HuH-7.5 (cell line): ENCODE measurements at places on chromosomes 1 and 21.
A peak's percentile ranks its signal among the peaks of the same experiment; 100 is the strongest.

DNA sequence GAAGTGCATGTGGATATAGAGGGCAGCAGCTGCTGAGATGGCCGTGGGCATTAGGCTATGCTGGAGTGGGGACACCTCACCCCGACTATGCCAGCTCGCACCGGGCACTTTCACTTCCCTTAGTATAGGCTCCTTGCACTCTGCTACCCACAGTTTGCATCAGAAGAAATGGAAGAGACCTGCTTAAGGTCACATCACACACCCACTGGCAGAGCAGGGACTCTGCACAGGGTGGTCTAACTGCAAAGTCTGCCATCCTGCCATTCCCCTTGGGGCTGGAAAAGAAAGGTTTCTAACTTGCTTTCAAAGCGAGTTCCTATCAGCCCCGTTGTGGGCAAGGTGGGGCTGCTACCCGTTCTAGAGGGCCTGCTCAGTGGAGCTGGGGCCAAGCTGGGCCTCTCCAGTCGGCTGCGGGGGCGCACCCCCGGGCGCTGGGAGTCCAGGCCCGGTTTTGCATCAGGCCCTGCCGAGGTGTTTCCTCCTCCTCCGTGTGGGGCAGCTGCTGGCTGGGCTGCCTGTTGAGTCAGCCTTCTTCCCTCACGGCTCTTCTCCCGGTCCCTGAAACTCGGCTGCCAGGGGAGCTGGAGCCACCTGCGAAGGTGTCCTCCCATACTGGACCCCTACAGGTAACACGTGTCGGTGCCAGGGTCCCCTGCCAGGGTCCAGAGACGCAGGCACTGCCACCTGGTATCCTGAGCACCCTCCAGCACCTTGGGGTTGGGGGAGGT lies at the start of gene SYTL1:
TSS of gene SYTL1 (plus strand) at position 498 of the 728 bp plus-strand sequence. CDS start 3,313 bp downstream, outside the sequence.
- no peak for DNase-seq

DNA sequence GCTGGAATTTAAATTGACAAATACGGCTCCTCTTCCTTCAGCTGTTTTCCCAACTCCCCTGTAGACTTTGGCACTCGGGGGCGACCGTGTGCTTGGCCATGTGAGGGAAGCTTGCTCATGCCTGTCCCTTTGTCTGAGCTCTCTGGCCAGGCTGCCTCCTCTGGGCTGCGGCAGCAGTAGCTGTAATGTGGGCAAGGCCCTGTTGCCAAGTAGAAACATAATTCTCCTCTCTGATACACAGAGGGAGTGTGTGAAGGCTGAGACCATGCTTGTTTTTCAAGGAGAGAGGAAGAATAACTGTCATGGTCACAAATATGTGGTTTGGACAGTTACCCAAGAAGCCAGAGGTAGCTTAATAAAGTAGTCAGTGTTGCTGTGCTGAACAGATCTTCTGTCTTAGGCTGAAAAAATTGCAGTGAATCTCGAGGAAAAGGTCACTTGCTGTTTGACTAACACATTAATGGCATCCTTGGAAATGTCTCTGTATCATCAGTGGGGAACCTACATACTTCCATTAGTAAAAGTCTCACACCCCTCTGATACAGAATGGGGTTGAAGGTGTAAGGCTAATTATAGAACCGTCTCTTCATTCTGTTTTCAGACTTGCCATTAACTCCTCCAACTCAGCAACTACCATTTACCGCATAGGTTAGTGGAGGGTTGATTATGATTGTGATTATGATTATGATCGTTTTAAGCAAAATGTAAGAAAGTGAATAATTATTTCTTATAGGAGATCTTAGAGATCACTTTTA lies 94.6 kb downstream of the TGFB2 start:
- DNase-seq, result no peak

DNA sequence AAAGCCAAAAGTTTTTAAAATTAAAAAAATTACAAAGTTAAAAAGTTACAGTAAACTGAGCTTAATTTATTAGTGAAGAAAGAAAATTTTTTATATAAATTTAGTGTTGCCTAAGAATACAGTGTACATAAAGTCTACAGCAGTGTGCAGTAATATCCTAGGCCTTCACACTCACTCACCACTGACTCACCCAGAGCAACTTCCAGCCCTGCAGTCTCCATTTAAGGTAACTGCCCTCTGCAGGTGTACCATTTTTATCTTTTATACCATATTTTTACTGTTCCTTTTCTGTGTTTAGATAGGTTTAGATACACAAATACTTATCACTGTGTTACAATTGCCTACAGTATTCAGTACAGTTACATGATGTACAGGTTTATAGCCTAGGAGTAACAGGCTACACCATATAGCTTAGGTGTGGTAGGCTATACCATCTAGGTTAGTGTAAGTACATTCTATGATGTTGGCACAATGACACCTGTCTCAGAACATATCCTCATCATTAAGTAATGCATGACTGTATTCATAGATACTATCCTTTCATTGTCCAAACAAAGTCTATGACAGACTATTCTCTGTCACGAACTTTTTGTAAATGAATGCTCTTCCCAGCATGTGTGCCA lies 78.6 kb upstream of the PBX1 start:
- DNase-seq, result no peak

GRCh38 chr1:87113313-87113712 lies 198.9 kb downstream of the HS2ST1 start:
- DNase-seq, result no peak

GRCh38 chr1:106254748-106255147 lies 801.7 kb upstream of the PRMT6 start:
- DNase-seq, result no peak

GRCh38 chr1:223652436-223652941 lies 13.0 kb downstream of the CAPN8 start:
- no peak for DNase-seq

DNA sequence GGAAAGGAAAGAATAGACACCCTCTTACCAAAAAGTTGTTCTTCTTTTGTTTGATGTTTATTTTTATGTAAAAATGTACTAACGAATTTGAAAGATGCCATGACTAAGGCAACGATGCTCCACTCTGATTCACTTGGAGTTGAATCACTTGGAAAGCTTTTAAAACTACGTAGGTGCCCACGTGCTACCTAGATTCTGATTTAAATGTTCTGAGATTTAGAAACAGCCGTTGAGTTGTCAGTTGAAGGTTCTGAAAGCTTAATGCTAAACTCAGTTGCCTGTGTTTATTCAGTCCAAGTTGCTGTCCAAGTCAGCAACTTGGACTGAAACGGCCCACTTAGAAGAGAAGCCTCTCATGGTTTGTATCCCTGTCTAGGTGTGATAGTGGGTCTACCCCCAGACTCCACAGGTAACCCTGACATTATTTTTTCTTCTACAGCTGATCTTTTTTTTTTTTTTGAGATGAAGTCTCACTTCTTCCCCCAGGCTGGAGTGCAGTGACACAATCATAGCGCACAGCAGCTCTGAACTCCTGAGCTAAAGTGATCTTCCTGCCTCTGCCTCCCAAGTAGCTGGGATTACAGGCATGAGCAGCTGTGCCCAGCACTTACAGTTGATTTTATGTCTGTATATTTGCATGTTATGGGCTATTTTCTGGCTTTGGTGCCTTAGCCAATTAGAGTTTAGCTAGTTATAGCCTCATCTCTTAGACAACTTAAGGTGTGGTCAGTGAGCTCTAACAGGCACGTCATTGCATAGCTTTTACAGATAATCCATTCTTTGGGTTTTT lies 1.4 kb upstream of the VAMP4 start:
- DNase-seq, result no peak

DNA sequence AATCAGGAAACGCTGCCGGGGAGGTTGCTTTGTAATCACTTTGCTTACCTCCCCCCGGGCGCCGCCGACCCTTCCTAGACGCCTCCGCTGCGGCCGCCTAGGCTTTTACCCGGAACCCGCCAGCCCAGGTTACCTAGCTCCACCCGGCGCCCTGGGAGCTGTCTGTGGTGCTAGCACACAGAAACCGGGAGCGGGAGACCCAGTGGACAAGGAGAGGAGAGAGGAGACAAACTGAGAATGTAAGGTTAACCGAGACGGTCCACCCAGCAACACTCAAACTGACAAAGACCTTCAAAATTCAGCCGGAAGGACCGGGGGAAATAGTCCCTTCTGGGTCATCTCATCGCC lies 9.8 kb downstream of the BARHL2 start:
- peak; percentile 88 for DNase-seq

GRCh38 chr1:186240436-186240835 lies 134.6 kb downstream of the TPR start:
- DNase-seq, result no peak

DNA sequence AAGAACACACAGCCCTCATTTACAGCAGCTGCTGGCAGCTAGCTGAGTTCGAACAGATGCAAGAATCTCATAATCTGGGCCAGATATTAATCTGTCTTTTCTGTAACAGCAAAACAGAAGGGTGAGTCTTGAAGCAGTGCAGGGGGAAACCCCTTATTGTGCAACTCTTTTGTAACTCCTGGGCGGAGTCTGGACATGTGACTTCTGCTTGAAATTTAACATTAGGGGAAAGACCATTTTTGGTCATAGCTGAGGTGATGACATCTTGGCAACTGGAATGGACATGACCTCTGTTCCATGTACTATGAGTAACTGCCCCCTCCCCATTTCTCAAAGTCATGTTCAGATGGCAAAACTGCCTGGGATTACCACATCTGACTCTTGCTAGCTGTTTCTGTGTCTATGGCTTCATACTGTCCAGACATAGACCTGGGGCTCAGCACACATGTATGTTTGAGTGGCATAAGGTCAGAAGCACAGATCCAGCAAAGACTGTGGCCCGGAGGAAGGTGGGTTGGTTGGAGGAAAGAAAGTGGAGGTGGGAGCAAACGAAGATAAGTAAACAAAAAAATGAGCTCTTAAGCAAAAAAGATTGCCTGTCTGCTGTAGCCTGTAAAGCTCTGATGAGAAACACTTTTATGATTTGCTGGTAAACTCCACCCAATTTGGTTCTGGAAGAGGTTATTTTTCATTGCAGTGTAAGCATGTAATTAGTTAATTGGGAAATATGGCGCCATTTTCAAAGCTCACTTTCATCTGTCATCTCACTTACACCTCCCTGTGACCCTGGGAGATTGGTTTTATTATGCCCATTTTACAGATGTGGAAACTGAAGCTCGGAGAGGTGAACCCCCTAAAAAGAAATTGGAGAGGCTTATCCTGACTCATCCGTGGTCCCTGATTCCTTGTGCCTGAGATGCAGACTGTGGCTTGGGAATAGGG lies 26.1 kb downstream of the ETS2 start:
- peak; percentile 35 for DNase-seq

GRCh38 chr1:59317343-59317742 lies 20.4 kb downstream of the FGGY start:
- no peak for DNase-seq

GRCh38 chr1:231241750-231242149 lies 738 bp downstream of the GNPAT start:
- DNase-seq, result peak; percentile 58

GRCh38 chr1:111882559-111882958 lies 106.9 kb downstream of the KCND3 start:
- no peak for DNase-seq

DNA sequence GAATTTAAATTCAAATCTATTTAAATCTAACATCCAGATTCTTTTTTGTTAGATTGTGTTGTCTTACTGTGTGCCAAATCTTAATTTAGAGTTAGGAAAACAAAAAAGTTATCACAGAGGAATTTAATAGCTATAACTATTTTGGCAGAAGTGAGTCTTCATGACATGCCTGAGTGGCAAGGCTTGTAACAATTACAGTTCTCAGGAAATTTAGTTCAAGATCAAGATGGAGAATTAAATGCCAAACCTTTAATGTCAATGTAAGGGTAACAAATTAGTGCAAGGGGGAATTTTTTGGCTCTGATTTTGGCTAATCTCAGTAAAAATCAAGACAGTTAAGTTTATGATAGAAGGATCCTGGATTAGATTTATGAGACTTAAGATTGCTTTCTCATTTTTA lies 58.4 kb downstream of the GDAP2 start:
- no peak for DNase-seq

DNA sequence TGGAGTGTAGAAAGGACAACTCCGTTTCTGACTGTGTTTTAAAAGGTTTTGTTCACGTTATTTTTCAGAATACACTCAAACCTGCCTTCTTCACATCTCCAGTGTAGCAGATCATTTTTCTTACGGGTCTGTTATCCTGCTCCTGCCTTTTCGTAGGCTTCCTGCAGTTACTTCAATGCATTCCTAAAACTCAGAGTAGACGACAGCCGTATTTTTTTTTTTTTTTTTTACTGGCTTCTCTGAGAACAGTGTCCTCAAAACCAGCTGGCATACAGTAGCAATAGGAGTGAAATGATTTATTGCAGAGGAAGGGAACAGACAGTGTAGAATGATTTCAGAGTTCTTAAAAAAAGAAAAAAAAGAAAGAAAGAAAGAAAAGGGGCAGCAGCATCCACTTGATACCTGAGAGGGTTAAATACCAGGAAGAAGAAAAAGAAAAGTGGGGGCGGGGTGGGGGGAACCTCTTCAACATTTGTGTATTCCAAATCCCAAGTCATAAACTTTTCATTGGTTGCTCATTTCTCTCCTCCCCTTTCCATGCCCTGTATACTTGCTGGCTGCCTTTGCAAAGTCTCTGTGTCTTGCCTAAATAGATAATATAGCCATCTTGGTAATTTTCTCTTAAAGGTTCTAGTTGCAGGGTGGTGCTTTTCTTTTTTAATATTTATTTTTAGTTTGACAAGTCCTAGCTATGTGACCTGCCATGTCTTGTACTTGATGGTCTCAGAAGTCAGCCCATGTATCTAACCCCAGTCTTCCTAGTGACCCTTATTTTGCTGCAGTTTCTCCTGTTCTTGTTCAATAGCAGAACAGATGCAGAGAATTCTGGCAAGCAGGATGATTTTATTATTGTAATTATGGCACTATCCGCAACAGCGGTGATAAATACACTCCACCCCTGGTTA lies 2.8 kb downstream of the TGFB2 start:
- DNase-seq, result no peak

DNA sequence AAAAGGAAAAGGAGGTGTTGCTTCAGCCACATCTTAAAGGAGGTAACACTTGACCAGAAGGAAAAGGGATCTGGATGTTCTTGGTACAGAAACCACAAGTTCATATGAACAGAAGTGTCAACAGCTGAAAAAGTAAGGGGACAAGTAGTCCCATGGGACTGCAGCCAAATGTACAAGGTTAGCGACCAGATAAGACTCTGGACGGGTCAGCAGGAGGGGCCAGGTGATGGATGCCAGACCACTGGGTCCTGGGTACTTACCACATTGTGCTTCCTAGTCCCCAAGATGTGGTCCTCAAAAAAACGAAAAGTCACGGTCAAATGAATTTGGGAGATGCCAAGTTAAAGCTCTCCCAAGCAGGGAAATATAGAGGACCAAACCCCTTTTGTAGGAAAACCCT lies 16.6 kb upstream of the BMP8A start:
- DNase-seq, result no peak

- no peak for DNase-seq
These were observed 163.4 kb downstream of the CACNA1E start for GRCh38 chr1:181646710-181647109.

- peak; percentile 70 for DNase-seq
These were observed 36.8 kb downstream of the CASZ1 start for GRCh38 chr1:10759413-10760200.

- DNase-seq, result no peak
These were observed 16.3 kb upstream of the DESI2 start for GRCh38 chr1:244636488-244637259.

DNA sequence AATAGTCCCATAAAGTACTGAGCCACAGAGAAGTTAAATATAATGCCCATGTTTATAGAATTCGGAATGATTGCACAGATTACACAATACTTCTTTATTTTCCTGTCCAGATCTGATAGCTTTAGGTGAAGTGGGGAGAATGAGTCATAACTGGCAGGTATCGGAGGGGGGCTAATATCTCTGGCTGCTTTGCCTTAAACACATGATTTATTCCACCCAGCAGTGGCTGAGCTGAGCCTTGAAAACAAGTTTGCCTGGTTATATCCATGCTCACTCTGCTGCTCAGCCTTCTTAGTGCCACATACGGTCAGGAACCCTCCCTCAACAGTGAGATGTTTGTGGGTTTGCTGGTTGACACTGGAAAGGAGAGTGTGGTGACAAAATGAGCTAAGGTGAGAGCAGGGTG lies 119.7 kb upstream of the ZNF648 start:
- DNase-seq, result no peak
